HFFc6 (cell line): ENCODE measurements at places on chromosomes 3 and 15. TPM values are rescaled to one million over a fixed set of nuclear protein-coding genes. Genes with fewer than 3 reads are reported as not detected.

Gene KNG1
- not detected in 3 replicates for total RNA-seq

Gene GALNT15
- 6.2 to 7.4 TPM (median 6.3 TPM) in 3 replicates for total RNA-seq

DNA sequence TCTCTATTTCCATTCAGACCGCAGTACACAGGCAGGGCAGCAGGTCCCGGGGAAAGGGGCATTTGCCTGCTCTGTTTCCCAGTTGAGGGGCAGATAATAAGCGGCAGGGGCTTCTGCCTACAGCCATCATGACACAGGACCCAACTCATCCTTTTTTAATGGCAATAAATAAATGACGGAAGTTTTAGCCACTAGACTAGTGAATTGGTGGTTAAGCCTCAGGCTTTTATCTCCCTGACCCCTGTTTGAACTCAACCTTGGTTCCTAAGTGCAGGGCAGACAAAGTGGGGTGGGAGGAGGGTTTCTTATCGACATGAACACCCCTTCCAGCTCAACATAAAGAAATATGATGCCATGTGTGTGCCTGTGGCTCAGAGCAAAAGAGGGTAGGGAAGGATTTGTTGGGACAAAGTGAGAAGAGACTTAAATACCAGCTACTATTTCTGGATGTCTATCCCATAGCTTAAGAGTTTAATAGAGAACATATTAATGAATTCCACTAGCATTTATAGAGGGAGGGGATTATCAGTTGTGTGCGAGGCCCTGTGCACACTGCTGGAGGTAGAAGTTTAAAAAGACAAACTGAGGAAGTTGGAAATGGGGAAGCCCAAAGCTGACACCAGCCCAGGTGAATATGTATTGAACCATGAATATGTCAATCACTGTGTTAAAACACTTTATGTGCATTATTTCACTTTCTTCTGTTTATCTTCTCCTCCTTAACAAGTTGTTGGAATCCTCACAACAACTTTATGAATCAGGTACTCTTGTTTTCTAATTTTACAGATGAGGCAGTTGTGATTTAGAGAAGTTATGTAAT, 939.4 kb downstream of the MCTP2 start:
- no peak for DNase-seq

Gene SI
- total RNA-seq: not detected in 3 replicates

DNA sequence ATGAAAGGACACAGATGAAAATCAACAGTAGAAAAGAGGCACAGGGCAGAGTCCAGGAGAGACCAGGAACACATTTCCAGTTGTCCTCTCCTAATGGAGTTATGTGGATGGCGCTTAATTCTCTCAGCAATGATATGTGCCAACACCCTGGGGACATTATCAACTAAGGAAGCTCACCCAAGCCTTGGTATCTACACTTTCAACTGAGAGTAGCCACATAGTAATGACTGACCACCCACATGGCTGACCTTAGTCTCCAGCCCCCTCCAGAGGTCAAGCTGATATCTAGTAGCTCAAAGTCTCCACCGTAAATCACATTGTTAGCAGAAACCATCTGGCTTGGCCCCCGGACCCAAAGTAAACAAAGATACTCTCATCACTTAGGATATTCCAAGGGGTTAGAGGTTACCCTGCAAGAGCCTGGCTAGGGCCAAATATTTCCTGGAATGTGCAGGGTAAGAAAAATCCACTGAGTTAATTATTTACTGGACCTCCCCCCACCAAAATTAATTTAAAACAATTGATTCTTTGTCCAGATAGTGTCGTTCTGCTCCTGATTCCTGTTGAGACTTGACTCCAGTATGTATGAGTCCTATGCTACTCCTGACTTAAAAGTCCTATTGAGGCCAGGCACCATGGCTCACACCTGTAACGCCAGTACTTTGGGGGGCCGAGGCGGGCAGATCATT, 24.8 kb downstream of the GABRR3 start:
- DNase-seq: no peak

DNA sequence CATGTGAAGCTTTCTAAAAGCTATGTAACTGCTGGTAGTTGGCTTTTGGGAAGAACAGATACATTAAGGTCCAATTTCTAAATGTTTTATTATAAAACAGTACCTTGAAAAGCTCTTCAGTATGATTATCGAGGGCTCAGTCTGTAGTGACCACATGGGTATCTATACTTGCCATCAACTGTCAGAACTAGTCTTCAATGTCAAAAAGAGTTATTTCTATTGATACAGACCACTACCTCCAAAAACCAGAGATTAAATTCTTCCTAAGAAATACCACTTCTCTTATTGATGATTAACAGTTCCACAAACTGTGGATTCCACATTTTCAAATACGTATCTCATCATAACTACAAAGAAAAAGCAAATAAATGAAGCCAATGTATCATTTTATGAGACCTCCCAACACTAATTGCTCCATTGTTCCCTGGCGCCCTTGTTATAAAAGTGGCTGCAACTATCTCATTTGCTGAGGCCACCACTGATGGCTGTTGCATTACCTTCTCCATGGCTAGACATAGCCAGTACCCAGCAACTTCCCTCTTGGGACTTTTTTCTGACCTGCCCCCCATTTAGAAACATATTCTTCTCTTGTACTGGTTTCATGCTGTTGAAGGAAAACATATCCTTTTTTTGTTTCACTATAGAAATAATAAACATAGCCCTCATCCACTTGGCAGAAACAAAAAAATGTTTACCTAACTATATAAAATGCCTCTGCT, 33.9 kb upstream of the MBNL1 start:
- DNase-seq: no peak
